NCI-H526 (cell line): ENCODE measurements at places on chromosomes 6 and 20.

GRCh38 chr6:80356000-80356399 lies 249.5 kb downstream of the BCKDHB start:
- DNase-seq, result no peak

GRCh38 chr6:170298688-170299087 lies 7.8 kb upstream of the DLL1 start:
- DNase-seq, result no peak

DNA sequence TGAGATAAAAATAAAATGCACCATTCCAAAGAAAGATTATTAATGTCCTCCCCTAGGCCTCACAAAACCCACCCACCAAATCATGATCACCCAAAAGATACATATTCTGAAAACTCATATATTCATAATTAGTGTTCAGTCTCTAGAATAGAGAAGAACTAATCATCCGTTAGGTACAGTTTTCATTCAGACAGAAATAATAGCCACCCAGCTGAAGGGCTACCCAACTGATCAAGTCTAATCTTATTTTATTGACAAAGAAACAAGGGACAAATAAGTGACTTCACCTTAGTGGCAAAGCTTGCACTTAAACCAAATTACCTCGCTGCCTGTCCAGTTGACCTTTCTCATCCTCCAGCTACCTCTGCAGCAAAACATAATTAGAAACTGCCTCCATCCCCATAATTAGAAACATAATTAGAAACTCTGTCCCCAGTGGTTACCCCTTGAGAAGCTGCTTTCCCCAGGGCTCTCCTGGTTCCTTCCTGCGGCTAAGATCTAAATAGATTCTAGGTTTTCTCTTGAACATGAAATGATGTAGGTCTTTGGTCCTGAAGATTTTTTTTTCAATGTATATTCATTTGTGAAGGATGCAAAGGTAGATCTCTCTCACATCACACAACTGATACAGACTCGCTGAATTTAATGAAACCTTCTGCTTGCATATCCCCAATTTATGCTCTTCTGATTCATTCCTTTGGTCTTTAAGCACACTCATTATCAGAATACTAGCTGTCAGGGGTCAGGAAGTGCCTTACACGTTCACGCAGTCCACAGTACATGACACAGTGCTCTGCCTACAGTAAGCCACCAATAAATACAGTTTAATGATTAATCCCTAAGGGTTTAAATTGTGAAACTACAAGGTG lies 46.3 kb downstream of the HBS1L start:
- no peak for DNase-seq

DNA sequence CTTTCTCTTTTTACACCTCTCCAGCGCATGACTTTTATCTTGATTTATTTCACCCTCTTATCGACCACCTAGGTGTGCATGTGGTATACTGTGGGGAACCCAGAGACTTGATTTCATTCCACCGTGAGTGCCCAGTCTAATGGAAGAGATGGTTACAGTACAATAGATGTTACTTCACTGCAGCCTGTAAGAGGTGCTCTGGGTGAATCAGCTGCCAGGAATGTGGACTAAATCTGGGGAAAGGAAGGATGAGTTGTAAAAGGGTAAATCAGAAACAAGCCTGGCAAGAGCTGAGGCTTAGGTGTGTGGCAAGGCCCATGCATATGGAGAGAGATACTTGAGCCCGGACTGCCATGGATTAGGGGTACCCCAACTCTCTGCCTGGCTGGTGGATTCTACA lies 7.4 kb downstream of the STK35 start:
- DNase-seq, result no peak

GRCh38 chr6:145627451-145627850 lies 107.9 kb downstream of the EPM2A start:
- DNase-seq, result no peak

GRCh38 chr6:160293844-160294243 lies 35.2 kb upstream of the SLC22A2 start:
- no peak for DNase-seq

DNA sequence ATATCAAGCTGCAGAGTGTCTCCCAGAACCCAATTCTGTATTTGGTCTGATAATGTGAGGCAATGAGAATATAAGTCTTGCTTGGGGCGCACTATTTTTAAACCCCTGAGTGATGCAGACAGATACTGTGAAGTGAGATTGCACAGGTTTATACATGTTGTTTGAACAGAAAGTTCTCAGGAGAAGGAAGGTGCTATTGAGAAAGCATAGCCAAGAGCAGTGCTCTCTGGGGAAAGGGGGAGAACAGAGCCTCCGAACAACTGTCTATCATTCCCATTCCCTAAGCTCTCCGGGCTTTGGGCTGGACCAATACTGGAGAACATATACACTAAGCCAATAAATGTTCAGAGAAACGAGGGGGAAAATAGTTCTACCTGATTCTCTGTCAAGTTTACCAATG lies 75.8 kb downstream of the PERP start:
- no peak for DNase-seq

GRCh38 chr20:58850693-58851174 lies at the start of gene GNAS-AS1:
TSS of gene GNAS-AS1 (minus strand) at chr20:58850902.
- DNase-seq, result no peak

GRCh38 chr6:136429264-136430065 lies 120.8 kb downstream of the MAP7 start:
- DNase-seq, result peak; percentile 35

DNA sequence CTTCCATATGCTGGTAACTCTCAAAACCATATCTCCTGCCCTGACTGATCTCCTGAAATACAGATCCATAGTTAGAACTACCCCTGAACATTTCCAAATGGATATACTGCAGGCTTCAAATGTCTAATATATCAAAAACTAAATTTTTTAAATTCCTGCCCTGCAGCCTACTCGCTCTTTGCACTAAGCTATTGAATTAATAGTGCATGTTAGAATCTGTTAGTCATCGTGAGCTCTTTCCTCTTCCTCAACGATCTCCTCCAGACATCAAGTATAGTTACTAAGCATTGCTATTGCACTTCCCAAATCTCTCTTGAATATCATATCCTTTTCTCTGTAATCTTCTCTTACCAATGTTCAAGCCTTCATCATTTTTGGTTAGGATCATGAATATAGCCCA lies 26.0 kb upstream of the RSPO3 start:
- DNase-seq, result no peak

DNA sequence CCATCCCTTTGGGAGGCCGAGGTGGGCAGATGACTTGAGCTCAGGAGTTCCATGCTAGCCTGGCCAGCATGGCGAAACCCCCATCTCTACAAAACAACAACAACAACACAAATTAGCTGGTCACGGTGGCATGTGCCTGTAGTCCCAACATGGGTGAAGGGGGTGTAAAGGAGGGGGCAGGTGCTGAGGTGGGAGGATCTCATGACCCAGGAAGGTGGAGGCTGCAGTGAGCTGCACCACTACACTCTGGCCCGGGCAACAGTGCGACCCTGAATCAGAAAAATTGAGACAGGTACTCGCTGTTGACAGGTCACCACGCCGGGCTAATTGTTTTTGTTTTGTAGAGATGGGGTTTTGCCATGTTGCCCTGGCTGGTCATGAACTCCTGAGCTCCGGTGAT lies 4.2 kb downstream of the SCAF8 start:
- DNase-seq, result no peak

DNA sequence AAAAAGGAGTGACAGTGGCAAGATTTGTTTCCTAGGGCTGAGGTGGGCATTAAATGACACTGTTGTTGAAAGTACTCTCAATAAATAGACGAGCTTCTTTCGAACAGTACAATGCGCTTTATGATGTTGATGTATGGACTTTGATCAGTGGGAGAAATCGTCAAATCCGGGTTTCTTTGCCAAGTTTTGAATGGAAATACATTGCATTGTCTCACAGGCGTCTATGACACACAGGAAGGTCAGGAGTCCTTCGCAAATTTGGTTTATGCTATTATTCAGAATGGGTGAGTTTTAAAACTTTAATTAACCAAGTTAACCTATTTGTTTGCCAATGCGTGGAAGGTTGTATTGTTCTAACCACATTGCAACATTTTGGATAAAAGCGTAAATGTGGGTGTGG lies 547.3 kb upstream of the SLC35B3 start:
- DNase-seq, result no peak

GRCh38 chr6:84017709-84018452 lies 15.7 kb upstream of the MRAP2 start:
- DNase-seq, result no peak

DNA sequence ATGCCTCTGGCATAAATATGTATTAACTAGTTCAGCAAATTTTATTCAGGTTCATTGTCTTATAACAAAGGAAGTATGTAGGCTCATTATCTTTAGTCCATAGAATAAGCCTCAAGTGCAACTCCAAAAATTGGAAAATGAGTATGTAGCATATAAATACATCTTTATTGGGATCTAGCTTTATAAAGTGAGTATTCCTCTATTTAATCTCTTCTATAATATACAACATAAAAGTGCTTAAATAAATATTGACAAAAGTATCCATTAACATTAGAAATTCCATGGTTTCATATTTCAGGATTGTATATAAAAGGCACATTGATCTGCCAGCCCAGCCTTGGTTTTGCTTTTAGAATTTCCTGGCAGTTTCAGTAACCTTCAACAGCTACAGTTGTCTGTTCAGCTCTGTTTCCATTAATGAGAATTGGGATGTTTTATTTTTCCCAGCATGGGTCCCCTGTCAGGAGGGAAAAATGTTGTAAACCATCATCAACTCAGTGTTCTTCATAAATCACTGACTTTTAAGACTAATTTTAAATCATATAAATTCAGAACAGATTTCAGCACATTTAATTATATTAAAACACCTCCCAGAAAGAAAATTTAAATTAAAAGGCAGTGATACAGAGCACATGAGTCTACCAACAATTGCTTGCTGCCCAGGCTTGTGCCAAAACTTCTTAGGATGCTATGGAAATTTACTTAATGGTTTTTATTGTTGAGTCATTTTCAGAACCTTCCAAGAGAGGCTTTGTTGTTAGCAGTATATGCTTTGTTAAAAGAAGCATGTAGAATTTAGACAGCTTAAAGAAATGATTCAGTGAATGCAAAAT lies 119.7 kb downstream of the ADGRG6 start:
- no peak for DNase-seq

DNA sequence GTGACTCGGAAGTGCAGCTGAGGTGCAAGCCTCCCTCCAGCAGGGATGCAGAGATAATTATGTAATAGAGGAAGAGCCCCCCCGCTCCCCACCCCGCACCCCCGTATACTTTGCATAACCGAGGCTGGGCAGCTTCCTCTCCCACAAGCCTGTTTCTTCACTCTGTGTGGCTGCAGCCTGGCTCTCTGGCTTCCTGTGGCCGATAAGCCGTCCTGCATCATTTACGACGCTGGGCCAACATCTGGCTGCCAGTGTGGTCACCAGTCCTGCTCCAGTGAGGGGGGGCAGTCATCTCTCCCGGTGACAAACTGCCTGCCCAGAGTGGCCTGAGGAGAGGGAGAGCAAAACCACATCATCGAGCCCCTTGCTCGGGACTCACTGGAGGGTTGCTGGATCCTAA lies 59.2 kb downstream of the RBM38 start:
- DNase-seq, result peak; percentile 72
